ENCODE measurements at places on chromosomes 3 and 15.

DNA sequence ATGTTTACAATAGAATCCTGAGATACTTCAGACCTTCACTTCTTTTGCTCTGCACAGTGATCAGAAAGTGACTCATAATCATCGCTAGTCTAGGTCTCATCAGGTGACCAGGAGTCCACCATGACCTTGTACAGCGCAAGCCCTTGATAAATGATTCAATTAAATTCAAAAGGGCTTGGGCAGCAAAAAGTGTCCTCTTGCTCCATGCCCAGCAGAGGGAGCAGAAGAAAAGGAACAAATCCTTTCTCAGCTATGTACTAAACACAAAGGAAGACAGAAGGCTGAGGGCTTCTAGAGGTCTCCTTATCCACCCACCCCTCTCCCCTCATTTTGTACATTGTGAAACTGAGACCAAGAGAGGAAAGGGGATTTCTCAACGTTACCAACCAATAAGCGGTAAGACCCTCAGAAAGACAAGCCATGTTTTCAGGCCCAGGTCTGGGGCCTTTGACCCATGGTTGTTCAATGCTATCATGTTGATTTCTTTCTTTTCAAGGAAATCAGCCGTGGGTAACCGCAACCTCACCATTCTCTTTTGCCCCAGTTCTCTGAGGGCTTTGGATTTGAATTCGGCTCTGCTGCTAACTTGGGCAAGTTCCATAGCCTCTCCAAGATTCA, 74.8 kb downstream of the AQP9 start:
- DNase-seq = no peak

DNA sequence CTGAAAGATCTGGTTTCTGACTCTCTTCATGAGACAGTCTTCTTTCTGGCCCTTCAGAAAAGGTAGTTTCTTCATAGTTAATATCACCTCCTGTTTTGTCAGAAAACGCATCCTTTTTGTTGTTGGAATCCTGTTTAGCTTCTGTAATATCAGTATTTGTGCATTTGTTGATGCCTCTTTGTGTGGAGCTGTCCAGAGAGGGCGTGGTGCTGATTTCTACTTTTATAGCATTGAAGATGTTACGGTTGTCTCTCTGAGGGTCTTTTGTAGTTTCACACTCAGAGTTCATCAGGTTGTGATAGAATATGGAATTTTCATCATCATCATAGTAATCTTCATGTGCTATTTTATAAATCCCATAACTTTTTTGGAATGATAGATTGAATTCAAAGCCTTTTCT, 8.9 kb downstream of the GPR149 start:
- no peak for DNase-seq

GRCh38 chr15:31339558-31339895, 12.9 kb downstream of the KLF13 start:
- no peak for DNase-seq

GRCh38 chr3:73324203-73325155, 263.0 kb downstream of the EBLN2 start:
- DNase-seq = no peak

GRCh38 chr3:109982201-109982600, 644.9 kb upstream of the DPPA4 start:
- DNase-seq = no peak

GRCh38 chr3:145815707-145816413, 345.1 kb downstream of the PLOD2 start:
- no peak for DNase-seq

DNA sequence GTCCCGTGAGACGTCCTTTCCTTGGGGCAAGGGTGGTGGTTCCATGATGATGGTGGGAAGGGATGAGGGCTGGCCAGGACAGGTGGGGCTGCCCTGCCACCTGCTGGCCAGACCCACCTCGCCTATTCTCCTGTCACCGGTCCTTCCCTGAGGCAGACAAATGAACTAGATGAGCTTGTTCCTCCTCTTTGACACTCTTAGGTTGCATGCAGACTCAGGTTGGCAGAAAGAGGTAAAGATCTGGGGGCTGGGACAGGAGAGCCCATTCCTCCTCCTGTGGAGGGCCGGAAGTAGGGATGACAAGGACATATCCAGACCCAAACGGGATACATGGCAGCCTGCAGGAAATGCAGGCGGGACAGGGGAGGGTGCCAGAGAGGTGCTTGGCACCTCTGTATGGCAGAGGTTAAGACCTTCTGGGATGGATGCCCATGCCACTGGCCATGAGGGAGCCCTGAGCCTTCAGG, 38.6 kb downstream of the ACSBG1 start:
- no peak for DNase-seq

GRCh38 chr15:49876401-49877038, 242.5 kb downstream of the ATP8B4 start:
- DNase-seq = no peak

GRCh38 chr3:127121885-127122284, 71.0 kb upstream of the PRR23E start:
- DNase-seq = no peak

GRCh38 chr3:112333381-112334317, 693 bp downstream of the CD200 start:
- DNase-seq = no peak

DNA sequence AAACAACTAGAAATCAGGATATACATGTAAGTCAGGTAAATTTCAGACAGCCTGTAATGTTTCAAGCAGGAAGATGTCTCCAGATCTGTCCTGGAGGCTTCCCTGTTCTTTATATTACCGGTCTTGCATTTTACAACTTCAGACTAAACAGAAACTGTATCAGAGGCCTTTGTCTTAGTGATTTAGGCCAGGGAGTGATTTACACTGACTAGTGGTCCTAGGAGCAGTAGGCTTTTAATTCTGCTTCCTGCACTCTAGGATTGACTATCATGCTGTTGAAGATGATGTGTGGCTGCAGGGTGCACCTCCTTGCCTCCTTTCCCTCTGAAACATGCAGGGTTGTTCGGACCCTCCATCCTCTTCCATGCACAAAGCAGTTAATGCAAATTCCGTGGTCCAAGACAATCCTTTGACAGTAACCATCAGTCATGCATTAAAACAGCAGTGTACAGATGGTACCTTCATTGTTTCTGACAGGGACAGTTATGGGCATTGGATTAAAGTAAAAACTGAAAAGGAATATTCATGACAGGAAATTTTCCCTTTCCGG, 27.6 kb downstream of the CHRNA7 start:
- no peak for DNase-seq

DNA sequence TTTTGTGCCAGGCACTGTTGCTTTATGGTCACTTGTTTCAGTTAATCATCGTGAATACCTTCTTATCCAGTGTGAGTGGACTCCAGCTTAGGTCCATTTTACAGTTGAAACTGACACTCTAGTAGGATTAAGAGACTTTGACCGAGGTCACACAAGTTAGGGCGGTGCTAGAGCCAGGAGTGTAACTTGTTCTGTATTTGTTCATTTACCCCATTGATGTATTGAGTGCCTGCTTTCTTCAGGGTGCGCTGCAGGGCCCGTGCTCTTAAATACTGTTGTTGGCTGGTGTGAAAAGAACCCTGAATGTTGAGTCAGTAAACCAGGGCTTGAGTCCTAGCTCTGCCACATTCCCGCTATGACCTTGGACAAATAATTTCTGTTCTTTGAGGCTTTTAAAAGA, 15.4 kb downstream of the PDHB start:
- DNase-seq = no peak

GRCh38 chr15:65264863-65265430, 21.7 kb downstream of the PARP16 start:
- DNase-seq = no peak

DNA sequence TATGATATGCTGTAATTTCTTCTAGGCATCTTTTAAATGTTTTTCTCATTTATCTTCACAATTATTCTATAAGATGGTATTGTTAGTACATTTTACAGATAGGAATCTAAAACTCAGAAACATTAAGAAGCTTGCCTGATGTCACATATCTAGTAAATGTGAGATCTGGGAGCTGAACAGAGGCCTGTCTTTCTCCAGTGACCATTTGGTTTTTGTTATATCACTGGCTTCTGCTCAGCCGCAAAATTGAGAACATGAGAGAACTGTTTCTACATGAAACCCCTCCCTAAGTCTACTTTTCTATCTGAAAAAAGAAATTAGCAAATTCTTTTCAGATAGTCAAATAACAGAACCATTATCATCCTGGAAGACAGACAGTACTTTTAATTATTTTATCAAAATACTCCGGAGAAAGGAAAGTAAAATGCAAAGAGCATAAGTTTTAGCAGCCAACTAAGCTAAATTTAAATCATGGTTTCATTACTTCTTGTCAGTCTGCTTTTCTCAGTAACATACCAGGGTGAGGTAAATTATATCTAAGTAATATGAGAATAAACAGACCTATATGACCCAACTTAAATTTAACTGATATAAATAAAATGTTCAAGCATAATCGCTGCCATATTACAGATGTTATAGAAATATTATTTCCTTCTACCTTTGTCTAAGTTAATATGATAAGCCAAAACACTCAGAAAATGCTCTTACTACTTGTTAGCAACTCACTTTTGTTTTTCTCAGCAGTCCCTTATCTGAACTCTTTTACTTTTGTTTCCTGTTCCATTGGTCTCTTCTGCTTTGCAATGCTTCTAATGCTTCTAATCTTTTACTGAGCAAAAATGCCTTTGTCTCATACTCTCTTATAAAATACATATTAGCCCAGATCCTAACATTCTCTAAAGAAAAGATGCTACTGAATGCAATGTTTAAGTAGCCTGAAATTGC, 68.0 kb upstream of the MBNL1 start:
- no peak for DNase-seq

- DNase-seq = no peak
These were observed 5.2 kb downstream of the CAMKV start for GRCh38 chr3:49864505-49864904.

DNA sequence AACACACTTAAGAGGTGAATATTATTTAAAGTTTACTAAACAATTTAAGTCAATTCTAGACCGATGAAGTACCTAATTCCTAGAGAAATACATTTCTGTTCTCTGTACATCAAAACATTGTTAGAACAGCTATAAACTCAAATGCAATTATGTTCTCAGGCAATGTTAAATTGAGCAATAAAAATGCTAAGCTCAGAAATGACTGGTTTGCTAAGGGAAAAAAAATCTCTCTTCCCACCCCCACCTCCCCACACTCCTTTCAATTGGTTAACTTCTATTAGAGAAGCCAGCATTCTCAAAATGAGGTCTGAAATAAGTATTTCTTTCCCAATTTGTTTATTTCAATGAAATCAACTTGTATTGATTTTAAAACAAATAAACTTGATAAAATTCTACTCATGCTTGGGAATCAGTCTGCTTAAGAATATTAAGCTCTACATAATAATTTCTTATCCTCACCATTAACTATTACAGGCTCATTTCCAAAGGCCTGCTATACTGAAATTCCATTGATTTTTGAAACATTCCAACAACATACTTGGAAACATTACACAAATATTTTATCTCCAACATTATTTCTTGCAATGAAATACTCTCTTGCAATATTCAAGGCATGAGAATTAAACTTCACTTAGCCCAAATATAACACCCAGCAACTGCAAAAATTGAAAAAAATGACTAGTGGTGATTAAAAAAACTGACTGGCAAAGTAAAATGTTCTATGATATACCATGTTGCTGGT, 22.6 kb downstream of the TSPAN3 start:
- DNase-seq = no peak

DNA sequence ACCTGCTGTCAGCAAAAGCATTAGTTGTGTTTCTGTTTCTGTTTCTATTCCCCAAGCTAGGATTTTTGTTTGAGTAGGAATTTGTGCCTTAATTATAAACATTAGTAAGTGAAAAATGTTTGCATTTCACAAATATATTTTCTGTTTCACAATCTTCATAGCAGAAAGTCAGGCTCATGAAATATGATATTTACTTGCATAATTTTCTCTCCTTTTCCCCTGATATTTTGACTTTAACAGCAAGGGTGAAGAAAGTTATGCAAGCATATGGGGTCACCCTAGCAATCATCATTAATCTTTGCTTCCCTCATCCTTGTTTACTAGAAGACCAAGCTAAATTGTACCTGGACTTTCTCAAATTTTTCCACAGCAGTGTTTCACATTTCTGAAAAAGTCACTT, 140.3 kb upstream of the SEMA6D start:
- DNase-seq = no peak

DNA sequence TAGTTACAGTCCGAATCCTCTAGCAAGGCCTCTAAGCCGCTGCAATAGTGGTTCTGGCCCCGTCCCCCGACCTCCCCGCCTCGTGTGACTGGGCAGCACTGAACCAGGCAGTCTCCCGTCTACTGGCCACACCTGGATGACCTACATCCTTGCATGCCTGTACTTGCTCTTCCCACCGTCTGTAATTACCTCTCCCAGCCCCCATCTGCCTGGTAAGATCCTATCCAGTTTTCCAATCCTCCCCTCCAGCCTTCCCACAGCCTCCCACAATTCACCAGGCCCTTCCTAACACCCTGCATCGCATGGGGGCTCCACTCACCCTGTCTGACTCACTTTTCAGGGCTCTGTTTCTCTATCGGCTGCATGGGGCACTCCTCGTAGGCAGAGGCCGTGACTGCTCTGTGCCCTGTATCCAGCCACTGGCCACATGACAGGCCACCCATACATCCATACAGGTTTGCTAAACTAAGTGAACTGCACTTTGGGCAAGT, 32.8 kb downstream of the XXYLT1 start:
- DNase-seq = no peak

DNA sequence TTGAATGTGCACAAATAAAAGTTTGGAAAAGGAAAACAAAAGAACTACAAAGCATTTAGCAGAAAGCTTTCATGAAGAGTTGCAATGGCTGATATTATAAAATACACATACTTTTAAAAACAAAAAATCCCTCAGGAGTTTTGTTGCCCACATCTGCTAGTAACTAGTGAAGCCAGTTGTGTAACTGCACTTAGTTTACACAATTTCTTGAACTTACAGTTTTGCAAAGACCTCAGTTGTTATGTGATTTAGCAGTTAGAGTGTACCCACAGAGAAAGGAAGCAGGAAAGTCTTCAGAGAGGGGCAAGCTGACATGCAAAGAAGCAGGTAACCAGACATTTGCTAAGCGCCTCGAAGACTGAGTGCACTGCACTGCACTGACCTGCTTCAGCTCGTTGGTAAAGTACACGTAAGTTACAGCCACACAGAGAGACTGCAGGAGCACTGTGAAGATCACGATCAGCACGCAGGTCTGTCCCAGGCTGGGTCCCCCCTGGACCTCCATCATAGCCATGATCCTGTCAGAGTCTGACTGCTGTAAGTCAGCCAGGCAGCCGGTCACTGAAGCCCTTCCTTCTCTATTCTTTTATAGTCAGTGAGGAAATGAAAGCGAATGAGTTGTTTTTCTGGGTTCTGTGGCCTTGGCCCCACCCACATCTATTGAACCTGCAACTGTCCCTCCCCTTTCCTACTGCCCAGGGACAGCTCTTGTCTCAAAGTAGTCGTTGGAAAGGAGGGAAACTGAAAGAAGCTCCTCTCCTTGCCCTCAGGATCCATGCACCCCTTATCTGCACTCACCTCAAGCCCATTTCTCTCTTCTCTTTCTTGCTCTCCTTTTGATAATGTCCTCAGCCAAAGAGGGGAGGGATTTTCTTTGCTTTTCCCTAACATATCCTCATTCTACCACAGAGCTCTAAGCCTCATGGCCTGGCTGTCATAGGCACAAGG, at the start of gene TNFSF10:
TNFSF10 (minus strand) TSS at position 560 of the 948 bp plus-strand sequence; CDS start at position 514, 46 bp downstream.
- DNase-seq = no peak

All from brain pericyte (primary cell).